Activated CD4-positive, CD25-positive, alpha-beta regulatory T cell (primary cell): ENCODE measurements at places on chromosomes 2 and 18.

GRCh38 chr2:105789745-105790460, 45.2 kb downstream of the NCK2 start:
- no peak for DNase-seq

DNA sequence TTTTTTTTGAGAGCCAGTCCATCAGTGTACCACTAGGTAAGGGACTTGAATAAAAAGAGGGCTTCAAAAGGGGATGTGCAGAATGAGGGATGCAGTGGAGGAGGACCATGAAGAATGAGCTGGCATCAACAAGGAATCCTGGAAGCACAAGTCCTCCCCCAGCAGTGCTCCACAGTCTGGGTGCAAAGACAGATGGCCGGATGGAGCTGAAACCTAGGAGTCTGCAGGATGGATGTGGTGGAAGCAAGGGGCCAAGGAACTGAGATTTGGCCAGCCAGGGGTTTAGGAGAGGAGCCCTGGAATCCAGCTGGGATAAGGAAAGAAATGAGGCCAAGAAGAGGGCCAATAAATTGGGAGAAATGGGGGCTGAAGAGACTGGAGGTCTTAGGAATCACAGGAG, 51.8 kb upstream of the RAB6C start:
- DNase-seq = no peak

DNA sequence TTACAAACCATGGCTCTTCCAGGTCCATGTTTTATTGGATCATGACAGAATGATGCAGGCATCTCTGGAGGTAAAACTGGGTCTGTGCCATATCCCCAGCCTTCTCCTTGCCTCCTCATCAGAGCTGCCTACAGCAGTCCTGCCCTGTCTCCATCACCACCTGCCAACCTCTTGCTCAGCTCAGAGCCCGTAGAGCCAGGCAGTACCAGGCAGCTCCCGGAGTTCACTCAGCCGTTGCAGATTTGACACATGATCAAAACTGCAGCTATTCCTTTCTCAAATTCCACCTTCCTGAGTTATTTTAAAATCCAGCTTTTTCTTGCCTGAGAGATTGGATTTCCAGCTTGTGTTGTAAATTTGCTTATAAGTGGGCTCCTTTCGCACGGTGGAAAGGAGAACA, 218.2 kb upstream of the CELF4 start:
- DNase-seq = no peak

DNA sequence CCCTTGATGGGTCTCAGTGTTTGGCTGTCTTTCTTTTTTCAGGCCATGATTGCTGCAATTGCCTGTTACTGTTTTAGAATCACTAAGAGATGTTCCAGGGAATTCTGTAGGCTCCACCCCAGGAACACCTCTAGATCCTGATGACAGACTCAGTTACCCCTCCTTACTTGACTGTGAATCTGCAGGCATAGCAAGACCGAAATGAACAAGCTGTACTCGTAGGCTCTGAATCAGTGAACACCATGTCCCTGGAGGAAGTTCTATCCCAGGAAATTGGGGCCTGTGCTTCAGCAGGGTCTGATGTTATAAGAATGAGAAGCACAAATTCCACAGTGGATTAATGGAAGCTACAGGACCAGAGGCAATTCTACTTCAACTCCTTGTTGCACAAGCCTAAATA, 148.6 kb downstream of the COPS8 start:
- DNase-seq = no peak

GRCh38 chr18:56284319-56284718, 354.1 kb downstream of the TXNL1 start:
- DNase-seq = no peak

DNA sequence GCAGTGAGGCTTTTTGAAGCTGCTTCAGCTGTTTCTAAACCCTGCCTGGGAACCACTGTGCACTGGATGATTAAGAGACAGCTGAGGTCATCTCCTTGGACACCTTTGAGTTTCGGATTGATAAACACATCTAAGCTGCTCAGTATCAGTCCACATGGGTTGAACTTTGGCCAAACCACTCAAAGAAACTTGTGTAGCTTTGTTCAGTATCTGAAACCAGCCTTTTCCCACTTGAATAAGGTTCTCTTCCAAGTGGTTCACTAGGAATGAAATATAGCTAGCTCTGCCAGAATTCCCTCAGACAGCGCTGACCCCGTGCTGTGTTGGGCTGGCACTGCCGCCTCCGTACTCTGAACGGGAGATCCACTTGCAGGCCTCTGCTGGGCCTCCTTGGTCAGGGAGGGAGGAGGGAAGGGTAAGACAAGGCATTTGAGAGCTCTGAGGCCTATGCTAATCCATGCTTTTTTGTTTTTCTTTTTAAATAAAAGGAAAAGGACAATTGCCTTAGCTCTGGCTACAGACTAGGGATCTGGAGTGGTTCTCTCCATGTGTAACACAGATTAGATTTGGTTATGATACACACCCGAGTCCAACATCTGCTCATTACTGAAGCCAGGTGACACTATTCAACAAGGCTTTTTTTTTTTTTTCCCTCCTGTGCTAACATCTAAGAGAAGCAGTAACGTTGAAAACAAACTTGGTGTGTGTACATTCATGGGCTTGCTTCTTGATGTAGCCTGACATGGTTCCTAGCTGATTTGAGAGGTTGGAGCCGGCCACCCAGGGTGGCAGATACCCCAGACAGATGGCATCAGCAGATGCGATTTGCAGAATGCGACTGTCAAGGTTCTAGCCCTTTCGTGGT, 67.7 kb downstream of the NCK2 start:
- DNase-seq = no peak
